ENCODE measurements at places on chromosomes 5 and 9.

DNA sequence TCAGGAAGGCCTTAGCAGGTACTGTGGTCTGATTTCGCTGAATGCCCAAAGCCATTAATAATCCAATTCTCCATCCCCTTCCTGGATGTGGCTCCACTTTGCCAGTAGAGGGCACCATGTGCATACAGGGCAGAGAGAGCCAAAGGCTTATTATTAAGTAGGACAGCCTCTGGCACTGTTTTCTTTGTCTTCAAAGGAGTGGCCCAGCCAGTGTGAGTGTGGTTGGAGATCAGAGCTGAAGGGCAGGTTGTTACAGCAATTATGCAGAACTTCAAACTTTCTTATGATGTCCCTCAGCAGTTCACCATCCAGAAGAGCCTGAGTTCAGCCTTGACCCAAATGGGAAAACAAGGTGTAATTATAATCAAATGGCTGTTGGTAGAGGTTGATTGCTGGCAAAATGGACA, 38.6 kb upstream of the CEMIP2 start:
- peak; percentile 50 for DNase-seq

- DNase-seq, result no peak
Observed at GRCh38 chr5:42387563-42387962, 35.7 kb upstream of the GHR start.

GRCh38 chr9:512555-513272, 298.0 kb downstream of the DOCK8 start:
- DNase-seq, result no peak

DNA sequence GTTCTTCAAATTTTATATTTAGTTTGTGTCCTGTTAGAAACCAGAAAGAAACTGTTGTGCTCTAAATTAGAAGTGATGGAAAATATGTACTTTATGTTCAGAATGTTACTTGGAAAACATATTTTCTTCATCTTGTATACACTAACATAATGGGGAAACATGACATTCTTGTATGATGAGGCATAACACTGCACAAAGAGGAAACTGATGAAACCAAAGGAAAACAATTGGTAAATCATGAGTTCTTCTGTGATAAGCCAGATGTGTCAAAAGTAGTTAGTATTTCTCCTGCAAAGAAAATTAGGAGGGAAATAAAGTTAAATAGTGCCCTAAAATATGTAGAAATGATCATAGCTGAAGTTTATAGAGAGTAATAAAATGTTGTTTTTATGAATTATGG, 111.1 kb upstream of the FBN2 start:
- DNase-seq, result no peak

DNA sequence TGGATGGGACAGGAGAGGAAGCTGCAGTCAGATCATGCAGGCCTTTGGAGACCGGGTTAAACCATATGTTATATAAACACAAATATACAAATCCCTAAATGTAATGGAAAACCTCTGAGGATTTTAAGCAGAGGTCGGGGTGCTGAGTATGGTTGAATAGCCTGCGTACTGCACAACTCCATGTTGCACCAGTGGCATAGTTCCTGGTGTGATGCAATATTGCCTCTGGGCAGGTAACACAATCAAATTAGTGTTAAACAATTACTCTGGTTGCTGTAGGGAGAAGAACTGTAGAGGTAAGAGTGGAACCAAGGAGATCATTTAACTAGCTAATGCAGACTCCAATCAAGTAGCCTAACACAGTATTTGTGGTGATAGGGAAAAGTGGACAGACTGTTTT, 21.3 kb upstream of the RNF145 start:
- DNase-seq, result no peak

DNA sequence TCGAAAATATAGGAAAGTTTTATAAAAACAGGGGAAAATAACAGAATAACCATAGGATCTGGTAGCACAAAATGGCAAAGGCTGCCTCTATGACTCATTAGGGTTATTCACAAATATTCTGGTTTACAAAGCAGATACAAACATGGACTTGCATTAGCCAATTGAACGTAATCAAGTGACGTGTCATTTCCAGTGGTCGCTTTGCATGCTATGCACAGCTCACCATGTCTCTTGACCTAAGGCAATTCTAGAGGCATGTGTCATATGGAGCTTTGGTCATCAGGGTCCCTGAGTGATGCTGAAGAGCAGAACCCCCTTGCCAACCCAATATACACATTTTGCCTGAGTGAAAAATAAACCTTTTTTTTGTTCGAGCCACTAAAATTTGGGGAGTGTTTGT, 158.8 kb downstream of the TMEM161B start:
- DNase-seq, result no peak

- DNase-seq, result no peak
Observed at GRCh38 chr9:1216532-1216931, 166.4 kb downstream of the DMRT2 start.
